Fibroblast of skin of right quadriceps (primary cell): ENCODE measurements at places on chromosomes 2 and 18.

DNA sequence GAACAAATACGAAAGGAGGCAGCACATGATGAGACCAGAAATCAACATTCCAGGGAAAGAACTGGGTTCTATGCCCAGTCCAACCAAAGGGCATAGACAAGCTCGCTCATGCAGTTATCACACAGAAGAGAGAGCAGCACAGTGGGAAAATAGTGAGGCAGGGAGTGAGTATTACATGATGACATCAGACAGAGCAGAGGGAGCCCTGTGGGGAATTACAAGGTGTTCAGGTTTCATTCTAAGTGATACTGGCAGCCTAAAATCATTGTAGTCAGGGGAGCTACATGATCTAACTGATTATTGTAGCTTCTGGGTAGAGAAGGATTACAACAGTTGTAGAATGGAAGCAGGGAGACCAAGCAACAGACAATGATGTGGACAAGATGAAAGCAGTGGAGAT lies 658.5 kb downstream of the ARHGAP15 start:
- no peak for DNase-seq

DNA sequence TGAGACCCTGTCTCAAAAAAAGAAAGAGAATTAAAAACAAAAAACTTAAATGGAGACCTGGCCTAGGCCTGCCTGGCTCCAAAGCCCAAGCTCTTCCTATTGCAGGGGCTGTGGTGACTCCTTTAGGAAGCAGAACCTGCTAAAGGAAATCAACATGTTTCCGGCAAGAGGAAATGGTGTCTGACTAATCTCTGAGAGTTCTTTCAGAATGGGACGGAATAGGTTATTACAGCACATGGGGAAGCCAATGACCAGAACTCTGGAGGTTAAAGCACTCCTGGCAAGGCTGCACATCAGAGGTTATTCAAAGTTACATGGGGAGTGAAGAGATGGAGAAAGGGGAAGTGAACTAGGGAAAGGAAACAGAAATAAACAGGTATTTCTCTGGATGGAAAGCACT lies 21.4 kb downstream of the KIF3C start:
- DNase-seq, result peak; percentile 22

DNA sequence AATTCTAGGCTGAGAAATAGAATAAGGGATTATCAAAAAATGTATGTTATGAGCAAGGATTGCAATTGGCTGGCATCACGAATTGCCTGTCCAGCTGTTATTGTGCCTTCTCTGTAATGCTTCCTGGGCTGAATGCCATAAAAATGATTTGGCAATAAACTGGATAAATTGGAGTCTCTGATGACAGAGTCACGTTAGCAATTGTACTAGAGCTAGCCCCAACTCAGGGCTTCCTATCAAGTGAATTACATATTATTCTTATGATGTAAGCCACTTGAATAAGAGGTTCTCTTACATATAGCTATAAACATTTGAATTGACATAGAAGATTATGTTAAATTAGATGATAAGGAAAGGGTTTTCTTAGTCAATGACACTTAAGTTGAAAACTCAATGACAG lies 607.5 kb upstream of the REG3G start:
- peak; percentile 11 for DNase-seq

DNA sequence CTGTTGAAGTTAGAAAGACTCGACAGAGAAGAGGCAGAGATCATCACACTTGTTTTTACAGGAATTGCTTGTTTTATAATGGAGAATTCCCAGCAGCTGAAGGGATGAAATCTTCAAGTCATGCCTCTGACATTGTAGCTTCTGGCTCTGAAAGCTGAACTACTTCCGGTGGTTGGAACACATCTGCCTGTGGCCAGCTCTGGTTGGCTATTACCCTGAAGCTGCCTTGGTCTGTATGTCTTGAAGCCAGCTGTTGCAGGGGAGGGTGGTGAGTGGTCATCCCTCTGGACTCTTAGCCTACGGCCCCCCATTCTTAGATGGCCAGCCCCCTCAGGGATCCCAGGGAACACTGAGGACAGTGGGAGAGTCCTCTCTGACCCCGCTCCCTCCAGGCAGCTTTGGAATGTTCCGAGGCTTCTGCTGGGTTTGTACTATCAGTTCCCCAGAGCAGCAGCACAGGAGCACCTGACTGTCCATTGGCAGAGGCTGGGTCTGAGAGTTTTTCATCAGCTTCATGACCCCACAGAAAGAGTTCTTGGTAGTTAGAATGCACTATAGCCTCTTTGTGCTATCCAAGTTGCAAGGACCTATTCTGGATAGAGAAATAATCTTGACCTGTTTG lies 87.4 kb upstream of the CAPN13 start:
- DNase-seq, result no peak

GRCh38 chr2:126303113-126303512 lies 352.8 kb upstream of the GYPC start:
- no peak for DNase-seq

DNA sequence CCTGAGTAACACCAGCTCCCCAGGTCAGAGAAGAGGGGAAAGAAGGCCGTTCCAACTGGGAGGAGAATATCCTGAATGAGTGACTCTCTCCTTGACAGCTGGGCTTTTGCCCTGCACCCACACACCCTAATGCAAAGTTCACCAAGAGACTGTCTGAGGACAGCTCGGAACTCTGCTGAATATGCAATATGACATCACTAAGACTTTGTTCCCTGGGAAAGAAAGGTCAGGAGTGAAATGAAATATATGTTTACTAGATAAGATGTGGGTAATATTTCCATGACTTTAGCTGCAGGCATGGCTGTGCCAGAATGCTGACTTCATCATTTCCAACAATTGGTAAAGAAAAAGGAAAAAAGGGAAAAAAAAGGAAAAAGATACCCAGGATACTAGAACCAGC lies 488.2 kb upstream of the RAB6C start:
- DNase-seq, result no peak

GRCh38 chr2:138274421-138275291 lies 226.9 kb upstream of the SPOPL start:
- DNase-seq, result peak; percentile 40

- DNase-seq, result no peak
Observed at GRCh38 chr2:192203876-192204275, 9.1 kb upstream of the TMEFF2 start.

- DNase-seq, result no peak
Observed at GRCh38 chr2:6832596-6833299, 33.0 kb downstream of the CMPK2 start.

- DNase-seq, result no peak
Observed at GRCh38 chr2:236715491-236715961, 145.9 kb downstream of the ACKR3 start.

DNA sequence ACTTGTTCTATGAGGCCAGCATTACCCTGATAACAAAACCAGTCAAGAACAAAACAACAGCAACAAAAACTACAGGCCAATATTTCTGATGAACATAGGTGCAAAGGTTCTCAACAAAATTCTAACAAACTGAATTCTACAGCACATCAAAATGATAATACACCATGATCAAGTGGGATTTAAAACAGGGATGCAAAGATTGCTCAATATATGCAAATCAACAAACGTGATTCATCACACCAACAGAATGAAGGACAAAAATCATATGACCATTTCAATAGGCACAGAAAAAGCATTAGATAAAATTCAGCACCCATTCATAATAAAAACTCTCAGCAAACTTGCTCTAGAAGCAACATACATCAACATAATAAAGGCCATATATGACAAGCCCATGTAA lies 173.6 kb downstream of the CAMKMT start:
- DNase-seq, result no peak

GRCh38 chr2:202769201-202769600 lies 102.4 kb downstream of the ICA1L start:
- DNase-seq, result no peak

DNA sequence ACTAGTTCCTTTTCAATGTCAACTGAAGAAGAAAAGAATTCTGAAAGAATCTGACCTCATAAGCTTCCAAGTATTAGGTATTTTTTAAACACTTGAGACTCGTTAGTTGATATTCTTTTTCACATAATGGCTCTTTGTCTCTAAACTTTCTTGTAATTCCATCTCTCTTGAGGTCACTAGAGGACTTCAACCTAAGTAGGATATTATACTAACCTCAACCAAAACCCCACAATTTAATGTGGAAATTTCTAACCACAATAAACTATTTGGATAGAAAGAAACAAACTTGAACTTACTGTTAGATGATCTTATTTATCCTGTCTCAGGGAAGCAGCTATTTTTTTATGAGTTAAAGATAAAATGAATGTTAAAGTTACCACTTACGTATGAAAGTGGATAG lies 206.9 kb upstream of the FSIP2 start:
- no peak for DNase-seq

DNA sequence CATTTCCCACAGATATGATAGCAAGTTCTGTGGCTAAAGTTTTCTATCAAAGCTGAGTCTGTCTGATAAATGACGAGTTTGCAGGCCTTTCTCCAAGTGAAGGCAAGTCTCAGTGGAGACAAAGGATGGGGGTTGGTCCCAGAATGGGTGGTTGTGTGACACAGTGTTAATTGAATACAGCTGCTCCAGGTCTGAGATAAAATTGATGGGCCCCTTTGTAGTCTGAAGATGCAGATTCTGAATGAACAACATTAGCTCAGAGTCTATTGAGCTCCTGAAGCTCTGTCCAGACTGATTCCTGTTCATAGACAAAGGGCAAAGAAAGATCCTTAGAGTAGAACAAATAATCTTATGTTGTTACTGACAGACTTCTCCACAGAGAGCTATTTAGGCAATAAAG lies 296.9 kb upstream of the CYRIA start:
- DNase-seq, result peak; percentile 8

DNA sequence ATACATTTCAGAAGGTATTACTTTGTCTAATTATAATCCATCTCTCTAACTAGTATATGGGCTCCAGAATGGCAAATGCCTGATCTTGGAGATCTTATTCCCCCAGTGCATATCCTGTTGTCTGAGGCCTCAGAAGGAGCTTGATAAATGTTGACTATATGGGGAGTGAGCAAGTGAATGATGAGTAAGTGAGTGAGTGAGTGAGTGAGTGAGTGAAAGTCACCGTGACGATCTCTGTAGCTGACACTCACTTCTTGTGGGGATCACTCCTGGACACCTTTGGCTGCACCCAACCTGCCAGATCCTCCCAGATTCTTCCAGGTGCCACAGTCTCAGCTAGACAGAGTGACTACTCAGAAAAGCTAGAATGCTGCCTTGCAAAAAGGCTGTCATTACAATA lies 2.8 kb downstream of the XDH start:
- DNase-seq, result no peak

- DNase-seq, result no peak
Observed at GRCh38 chr2:239596792-239597191, 196.0 kb upstream of the HDAC4 start.

DNA sequence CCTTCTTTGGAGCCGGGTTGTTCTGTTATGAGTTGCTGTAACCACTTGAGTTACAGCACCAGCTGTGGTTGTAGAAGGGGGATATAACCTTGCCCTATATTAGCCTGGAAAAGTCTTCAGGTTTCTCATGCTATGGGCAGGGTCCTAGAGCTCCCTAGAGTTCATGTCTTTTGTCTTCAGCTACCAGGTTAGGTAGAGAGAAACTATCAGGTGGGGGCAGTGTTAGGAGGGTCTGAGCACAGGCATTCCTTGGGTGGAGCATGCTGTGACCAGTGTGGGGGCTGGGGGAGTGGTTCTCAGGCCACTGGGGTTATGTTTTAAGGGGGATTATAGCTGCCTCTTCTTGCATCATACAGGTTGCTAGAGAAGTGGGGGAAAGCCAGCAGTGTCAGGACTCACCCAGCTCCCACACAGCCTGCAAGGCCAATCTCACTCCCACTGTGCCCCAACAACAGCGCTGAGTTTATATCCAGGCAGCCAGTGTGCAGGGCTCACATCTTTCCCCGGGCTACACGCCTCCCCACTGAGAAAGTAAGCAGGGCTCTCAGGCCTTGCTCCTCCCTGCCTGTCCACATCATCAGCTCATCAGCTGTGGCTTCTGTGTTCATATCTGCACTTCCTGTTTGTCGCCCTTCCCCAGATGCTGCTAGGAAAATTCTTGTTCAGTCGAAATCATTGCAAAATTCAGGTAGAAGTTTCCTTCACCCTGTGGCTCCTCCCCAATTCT lies 133.8 kb upstream of the NRXN1 start:
- peak; percentile 10 for DNase-seq

GRCh38 chr2:25402477-25402876 lies 60.8 kb upstream of the DNMT3A start:
- DNase-seq, result no peak

- no peak for DNase-seq
Observed at GRCh38 chr2:147665105-147665504, 179.7 kb upstream of the ACVR2A start.

DNA sequence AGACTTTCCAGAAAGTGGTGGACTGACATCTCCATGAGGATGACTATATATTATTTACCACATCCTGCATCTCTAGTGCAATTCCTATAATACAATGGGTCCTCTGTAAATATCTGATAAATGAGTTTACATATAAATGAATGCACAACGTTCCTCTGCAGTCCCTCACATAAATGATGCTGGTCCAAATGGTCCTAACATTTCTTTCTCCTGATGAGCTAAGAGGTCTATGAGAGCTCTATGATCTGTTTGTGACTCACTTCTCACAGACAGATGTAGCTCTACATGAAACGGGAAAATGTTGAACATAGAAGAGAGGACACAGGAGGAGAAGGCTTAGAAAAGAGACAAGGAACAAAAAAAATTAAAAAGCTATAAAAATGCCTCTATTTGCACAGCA lies 201.2 kb upstream of the PIK3C3 start:
- peak; percentile 28 for DNase-seq
